GM20000 (cell line): ENCODE measurements at places on chromosomes 7 and 10.
A peak's percentile ranks its signal among the peaks of the same experiment; 100 is the strongest.

DNA sequence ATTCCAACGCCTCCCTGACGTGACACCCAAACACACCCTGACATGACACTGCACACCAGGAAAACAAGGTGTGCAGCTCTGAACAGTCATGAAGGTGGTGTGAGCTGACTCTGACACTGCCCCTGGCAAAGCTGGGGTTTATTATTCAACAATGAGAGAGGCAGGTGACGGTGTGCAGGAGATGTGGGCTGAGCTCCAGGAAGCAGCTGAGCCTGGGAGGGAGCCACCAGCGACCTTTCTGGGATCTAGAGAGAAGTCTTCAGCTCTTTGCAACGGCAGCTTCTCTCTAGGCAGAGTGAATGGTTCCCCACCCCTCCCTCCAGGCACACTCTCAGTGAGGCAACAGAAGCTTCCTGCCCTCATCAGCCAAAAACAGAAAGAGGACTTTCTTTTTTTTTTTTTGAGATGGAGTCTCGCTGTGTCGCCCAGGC, 65.6 kb downstream of the SH3PXD2A start:
- DNase-seq, result no peak

GRCh38 chr7:157520249-157520648, 183.4 kb downstream of the DNAJB6 start:
- no peak for DNase-seq

DNA sequence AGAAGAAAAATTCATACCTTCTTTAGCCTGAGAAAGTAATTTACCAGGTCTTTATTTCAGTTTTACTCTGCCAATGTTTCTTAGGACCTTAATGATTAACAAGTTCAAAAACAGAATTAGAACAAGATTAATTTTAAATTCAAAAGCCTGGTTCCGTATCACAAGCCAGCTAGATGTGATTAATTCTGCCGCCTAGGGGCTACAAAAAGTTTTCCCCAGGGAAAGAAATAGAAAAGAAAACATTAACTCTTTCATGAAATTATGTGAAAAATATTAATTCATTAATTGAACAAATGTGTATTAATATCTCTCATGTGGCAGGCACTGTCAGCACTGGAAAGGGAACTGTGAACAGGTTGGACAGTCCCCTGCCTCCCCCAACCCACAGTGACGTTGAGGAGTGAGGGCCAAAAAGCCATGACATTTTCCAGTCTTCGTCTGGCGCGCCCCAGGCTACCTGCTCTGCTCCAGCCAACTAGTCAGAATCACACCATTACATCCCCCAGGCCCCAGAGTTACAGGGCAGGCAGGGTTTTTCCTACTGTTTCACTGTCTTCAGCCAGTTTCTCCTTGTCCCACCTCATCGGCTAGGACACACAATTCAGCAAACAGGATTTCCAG, 20.1 kb downstream of the TMEM176A start:
- no peak for DNase-seq

DNA sequence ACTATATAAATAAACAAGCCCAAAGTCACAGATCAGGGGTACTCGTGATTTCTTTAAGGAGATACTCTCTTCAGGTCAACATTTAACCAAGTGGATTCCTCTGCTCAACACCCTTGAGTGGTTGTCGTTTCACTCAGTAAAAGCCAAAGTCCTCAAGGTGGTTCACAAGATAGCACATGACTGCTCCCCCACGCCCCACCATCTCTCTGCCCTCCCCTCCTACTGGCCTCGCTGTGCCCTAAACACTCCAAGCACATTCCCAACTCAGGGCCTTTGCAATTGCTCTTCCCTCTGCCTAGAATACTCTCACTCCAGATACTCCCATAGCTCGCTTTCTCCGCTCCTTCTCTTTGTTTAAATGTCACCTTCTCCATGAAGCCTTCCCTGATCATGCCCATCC, 72.1 kb upstream of the FHIP2A start:
- DNase-seq, result no peak

GRCh38 chr7:144991041-144991440, 155.2 kb upstream of the TPK1 start:
- DNase-seq, result no peak

DNA sequence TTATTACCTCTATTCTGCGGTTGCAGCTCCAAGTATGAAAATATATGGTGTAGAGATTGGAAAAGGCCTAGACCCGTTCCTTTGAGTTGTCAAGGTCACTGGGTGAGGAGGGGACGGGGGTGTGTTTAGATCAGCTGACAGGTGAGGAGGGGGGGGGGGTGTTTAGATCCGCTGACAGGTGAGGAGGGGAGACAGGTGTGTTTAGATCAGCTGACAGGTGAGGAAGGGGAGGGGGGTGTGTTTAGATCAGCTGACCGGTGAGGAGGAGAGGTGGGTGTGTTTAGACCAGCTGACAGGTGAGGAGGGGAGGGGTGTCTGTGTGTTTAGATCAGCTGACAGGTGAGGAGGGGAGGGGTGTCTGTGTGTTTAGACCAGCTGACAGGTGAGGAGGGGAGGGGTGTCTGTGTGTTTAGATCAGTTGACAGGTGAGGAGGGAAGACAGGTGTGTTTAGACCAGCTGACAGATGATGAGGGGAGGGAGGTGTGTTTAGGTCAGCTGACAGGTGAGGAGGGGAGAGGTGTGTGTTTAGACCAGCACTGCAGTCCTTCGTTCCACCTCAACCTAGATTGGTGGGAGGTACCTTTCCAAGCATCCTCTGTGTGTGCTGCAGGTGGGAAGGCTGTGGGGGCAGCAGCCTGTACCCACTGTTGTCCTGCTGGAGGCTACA, 655.0 kb upstream of the ADARB2 start:
- DNase-seq, result peak; percentile 31

- DNase-seq, result no peak
These were observed 6.7 kb upstream of the MAFK start for GRCh38 chr7:1523844-1524243.

DNA sequence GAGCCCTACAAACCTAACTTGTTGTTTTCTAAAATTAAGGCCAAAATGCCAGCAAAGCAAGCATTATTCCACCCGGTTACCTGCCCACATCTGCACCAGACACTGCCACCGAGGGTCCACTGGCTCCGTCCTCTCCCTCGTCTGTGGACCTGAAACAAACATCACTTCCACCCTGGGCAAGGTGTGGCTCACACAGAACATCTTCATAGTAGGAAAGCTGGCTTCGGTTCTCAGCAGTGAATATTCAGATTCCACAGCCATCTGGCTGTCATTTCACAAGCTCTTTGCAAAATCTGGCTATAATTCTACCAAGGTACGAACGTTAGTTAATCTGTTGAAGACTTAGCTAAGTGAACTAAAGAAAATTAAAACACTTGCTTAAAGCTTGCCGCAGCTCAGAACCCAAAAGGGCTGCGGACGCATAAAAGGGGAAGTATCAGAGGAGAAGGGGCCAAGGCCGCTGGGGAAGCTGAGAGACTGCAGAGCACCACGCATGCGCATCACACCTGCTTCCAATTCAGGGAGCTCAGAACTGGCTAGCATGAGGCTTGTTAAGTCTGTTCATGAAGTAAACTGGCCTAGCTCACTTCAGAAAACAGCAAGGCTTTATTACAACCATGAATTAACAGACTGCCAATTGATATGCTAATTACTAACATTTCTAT, 46.1 kb downstream of the PTPRN2 start:
- DNase-seq, result peak; percentile 85

DNA sequence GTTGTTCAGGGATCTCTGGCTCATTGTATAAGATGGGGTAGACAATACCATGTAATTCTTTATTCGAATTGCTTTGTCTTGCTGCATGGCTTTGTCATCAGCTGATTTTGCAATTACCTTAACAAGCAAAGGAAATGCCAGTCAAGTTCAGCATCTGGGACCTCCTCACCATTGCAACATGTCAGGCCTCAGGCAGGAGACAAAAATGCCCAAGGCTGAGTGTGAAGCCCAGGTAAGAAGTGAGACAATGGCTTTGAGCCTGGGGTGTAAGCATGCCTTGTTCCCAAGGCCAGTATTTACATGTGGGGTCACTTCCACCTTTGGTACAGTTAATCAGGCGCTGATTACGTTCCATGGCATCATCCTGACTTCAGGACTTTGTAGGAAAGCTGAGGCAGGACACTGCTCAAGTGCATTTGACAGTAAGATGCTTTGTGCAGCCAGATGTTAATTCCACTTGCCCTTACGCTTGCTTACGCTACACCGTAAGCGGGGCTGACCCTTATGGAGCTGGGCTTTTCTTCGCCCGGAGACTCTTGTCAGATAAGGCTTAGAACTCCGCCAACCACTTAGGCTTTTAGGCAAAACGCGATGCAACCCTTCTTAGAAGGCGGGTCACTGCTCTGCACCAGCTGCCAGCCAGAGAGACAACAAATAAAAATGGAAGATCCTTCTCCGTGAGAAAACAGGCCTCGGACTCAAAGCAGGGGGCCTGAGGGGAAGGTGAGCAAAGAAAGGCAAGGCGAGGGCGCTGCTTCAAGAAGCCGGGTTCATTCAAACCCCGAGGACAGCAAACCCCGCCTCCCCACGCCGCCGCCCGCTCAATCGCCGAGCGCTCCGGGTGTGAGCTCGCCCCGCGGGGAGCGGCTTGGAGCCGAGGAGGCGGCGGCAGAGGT, 1.3 kb upstream of the SP4 start:
- DNase-seq, result no peak

GRCh38 chr7:1902231-1902855, 232.3 kb downstream of the ELFN1 start:
- DNase-seq, result no peak

- no peak for DNase-seq
These were observed 58.5 kb downstream of the PHYHIPL start for GRCh38 chr10:59234816-59235429.

GRCh38 chr7:46982928-46983327, 599.0 kb downstream of the TNS3 start:
- DNase-seq, result no peak

DNA sequence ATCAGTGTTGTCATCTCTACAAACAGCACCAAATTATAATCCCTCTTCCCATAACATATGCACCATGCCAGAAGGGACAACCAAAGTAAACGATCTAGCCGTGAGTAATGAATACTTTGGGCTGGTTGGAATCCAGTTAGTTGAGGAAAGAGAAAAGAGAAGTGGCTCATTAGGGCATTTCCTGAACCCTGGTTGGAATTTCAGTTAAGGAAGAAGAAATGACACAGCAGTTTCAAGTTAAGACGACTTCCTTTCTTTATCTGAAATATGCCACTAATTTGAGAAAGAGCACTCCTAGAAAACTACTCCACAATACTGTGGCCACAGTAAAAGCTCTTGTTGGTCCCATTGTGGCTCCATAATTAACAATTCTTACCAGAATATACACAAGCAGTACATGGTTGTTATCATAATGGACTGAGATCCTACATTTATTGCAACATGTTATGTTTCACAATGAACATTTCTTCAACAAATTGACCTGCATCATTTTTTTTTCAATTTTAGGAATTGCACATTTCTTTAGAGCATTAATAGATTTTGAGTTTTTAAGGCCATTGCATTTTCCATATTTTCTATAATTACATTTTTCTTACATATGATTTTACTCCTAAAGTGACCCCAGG, at the start of gene TFEC:
TSS of gene TFEC (minus strand) at position 113 of the 626 bp plus-strand sequence. CDS start 46,322 bp downstream, outside the sequence.
- no peak for DNase-seq

DNA sequence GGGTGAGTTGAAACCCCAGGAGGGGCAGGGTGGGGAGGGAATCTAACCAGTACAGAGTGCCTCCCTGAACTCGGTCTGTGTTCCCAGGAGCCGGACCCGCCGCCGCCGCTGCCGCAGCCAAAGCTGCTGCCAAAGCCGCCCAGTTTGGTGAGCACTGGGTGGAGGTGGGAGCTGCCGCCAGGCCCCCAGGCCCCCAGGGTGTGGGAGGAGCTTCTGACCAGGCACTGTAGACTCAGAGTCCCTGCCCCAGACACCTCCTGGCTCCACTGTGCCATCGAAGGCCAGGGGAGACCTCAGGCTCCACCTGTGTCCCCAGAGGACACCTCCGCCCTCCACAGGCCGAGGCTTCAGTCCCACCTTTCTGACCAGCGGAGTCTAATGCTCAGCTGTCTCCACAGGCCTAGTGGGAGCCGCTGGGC, 20.4 kb upstream of the LIMK1 start:
- DNase-seq, result no peak

DNA sequence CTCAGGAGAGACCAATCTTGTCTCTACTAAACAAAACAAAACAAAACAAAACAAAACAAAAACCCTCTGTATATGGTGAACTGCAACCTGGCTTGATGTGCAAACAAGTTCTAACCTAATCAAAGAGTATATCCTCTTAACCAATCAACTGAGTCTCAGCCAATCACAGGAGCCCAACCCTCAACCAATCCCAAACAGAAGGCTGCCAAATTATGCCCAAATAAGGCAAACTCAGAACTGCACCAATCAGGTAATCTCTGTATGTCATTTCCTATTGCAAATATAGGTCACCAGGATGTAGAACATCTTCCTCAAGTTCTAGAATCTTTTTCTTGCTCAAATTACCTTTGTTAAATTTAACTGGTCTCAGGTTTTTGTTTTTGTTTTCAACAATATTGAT, 5.2 kb downstream of the FAM133B start:
- no peak for DNase-seq

GRCh38 chr7:96337519-96337918, 15.6 kb upstream of the SLC25A13 start:
- DNase-seq, result no peak

DNA sequence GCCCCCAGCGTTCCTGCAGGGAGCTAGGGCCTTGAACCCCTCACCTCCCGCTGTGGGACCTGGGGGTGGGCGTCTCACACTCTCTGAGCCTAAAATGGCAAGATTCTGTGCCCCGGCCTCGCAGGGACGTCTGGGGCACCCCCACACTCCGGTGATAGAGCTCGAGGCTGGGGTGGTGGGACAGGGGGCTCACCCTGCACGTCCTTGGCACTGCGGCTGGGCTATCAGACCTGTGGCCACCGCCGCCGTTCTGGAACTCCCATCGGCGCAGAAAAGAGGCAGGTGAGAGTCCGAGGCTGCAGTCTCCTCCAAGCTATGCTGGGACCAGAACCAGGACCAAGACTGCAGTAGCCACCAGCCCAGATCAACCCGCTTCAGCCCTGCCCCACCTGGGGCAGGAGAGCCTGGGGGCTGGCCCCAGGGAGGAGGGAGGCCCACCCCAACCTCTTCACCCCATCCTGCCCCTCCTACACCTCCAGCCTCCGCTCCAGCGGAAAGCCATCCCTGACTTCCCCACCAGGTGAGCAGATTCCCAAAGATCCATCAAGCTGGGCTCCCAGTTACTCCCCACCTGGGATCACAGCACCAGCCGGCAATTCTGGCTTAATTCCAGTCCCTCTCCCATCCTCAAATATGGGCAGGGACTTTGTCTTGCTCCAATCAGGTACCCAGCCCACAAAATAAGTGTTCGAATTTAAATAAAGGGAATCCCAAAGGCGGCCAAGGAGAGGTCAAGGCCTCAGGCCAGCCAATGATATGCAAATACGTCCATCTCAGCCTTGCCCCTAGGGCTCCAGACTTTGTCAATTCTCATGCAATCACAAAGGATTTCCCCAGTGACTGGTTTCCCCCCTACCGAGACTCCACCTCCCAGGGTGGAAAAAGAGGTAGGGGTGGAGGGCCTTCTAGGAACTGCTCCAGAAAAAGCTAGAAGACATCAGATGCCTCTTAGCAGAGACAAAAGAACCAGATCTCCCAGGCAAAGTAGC, 16.4 kb downstream of the TNRC18 start:
- no peak for DNase-seq
